ENCODE measurements at places on chromosomes 16 and 17. TPM values are rescaled to one million over a fixed set of nuclear protein-coding genes. Genes with fewer than 3 reads are reported as not detected.

Gene MRPS7
- 132 TPM for total RNA-seq

Gene ABCA8
- 38.6 TPM for total RNA-seq

Gene FMNL1
- total RNA-seq = 14.0 TPM

Gene SLC13A5
- not detected for total RNA-seq

Gene TP53
- total RNA-seq = 13.7 TPM

Gene TMC8
- 1.5 TPM for total RNA-seq

Gene GJC1
- 18.6 TPM for total RNA-seq

Gene FNDC8
- not detected for total RNA-seq

Gene IRX3
- total RNA-seq = 5.6 TPM

Gene KRT34
- not detected for total RNA-seq

Gene ASPA
- 3.7 TPM for total RNA-seq

Gene KPNB1
- 169 TPM for total RNA-seq

DNA sequence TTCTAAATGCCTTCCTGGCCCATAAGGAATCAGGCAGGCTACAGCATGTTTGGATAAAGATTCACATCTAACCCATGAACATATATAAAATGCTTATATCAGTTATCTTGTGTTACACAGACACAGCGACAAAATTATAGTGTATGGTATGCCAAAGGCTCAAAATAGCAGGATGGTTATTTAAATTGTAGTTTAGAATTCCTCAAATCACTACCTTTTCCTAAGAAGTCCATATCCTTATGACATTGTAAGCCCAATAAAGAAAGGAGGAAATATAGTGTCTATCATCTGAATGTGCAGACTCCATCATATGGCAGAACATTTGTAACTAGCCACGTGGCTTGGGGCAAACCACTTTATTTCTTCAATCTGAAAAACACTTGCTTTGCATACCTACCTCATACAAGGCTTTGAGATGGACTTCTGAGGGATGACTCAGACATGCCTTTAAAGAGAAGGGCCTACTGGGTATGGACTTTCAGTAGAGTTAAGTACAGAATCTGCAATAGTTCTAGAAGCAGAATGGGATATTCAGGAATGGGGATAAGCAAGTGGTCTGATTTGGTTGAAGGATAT, 12.1 kb upstream of the DHX8 start:
- DNase-seq = no peak

- no peak for DNase-seq
These were observed 15.8 kb upstream of the OGFOD3 start for GRCh38 chr17:82434216-82434565.

DNA sequence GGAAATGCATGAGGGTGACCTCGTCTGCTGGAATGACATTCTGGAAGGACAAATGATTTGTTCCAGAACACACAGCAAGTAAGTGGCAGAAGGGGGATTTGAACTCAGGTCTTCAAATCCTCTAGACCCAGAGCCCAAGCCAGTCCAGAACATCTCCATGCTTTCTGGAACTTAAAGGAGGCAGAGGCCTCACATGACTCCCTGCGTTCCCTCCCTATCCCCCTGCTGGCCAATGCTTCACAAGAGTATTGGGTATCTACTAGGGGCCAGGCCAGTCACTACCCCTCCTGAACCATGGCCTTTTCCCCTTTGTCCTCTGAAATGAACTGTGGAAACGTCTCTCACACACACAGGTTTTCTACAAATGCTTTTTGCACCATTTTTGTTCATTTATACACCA, 7.6 kb upstream of the BEAN1 start:
- no peak for DNase-seq

GRCh38 chr16:81774348-81774747, 4.7 kb upstream of the PLCG2 start:
- DNase-seq = peak; percentile 56

DNA sequence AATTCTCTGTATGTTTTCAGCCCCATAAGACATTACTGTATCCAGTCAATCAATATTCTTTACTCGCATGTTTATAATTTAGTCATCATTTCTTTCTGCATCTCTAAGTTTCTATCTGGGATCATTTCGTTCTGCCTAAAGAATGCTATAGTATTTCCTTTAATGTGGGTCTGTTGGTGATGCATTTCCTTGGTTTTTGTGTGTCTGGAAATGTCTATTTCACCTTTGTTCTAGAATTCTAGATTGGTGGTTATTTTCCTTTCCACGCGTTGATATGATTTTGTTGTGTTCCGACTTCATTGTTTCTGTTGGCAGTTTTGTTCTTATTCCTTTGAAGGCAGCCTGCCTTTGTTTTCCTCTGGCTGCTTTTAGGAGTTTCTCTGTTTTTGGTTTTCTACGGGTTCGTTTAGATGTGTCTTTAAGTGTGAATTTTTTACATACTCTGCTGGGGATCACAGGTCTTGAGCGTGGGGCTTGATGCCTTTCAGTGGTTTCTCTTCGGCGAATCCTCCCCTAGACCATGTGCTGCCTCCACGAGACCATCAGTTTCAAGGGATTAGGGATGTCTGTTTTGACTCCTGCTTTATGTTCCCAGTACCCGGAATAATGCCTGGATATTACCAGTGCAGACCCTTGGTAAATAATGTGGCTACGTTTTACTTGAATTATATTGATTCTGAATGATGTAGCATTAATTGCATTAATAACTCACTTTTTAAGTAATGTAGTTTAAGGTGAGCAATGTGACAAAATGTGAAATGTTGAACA, 23.5 kb downstream of the POLR3E start:
- DNase-seq = no peak

DNA sequence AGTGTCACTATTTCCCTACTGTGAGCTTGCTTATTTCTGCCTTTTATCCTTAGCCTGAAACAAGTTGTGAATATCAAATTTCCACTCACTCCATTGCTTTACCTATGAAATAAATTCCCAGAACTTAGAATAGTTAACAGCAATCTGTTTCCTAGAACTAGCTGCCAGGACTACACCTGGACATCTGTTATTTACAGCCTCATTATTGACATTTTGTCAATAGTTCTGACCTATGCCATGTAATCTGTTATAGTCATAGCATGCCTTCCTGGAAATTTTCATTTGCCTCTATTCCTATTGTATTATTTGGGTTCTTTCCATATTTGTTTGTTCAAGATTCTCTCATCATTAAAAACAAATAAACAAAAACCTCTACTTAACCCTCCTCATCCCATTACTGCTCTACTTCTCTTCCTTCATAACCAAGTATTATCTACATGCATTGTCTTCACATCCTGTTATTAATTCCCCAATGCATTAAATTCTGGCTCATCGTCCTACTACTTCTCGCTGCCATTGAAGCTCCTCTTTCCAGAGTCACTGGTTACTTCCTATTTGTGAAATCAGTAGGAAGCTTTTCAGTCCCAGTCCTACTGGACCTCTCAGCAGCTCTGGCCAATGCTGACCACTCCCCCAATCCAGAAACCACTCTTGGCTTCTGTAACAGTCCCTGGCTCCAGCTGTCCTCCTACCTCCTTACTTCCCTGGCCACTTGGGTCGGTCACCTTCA, 55.3 kb downstream of the PIGL start:
- no peak for DNase-seq

GRCh38 chr17:31508288-31509094, 117.0 kb downstream of the RAB11FIP4 start:
- DNase-seq = no peak

- peak; percentile 74 for DNase-seq
These were observed 43.6 kb downstream of the TBC1D16 start for GRCh38 chr17:79991924-79992648.

- no peak for DNase-seq
These were observed 144.5 kb downstream of the CLEC16A start for GRCh38 chr16:11088831-11089230.

DNA sequence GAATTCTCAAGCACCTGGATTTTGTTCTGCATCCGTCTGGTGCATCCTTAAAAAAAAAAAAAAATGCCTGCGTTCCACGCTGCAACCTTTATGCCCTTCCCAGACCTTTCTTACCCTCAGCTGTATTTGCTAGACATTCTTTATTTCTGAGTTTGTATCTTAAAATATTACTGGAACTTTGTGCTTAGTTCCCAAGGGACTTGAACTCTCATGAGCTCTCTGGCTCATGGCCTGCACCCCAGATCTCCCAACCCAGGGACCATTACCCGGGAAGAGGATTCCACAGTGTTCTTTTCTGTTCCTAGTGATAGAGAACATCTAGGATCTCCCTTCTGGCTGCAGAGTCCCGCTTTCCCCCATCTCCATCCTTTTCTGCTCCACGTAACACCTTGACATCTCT, 28.9 kb upstream of the CLEC18A start:
- no peak for DNase-seq

DNA sequence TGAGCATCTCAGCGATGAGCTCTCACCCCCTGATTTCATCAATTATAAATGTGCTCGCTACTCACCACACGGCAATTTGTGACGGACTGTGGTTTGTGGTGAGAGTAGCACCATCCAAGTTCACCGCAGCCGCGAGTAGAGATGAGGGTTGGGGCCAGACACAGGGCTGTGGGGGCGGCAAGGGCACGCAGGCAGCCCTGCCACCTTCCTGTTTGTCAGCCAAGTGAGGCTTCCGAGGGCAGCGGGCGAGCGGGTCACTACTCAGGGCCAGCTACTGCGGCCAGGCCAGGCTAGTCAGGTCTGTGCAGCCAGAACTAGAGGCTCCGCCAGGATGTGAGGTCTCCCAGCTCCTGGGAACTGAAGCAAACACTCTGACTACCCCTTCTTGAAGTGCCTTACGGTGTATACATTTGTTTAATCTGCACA, 39.6 kb upstream of the MEOX1 start:
- no peak for DNase-seq

DNA sequence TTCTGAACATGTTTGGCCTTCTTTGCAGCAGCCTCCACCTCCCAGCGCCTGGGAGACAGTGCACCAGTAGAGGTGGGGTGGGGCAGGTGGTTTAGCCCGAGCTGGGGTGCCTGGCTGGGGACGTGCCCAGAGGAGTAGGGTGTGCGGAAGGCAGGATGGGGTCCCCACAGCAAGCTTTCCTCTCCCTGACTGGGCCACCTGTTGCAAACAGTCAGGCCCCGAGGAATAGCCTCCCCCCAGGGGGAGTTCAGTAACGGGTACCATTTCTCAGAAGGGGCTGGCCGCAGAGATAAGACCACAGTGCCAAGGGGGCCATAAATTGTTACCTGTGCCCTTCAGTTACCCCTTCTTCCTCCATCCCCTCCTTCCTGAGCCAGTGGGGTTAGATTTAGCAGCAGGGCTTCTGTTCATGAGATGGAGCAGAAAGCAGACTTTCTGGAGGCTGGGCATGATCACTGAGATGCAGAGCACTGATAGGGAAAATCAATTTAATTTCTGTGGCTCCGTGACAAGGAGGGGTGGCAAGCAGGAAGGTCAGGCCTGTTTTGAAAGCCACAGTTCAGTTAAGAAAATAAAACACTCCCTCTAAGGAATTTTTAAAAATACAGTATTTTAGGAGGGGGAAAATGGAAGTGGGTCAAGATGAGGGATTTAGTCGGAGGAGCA, 181.9 kb downstream of the MSI2 start:
- DNase-seq = no peak

- no peak for DNase-seq
These were observed 8.5 kb upstream of the LONP2 start for GRCh38 chr16:48235556-48236136.

Data from left ventricle myocardium superior (tissue), 1 donor.